ENCODE measurements at places on chromosomes 7 and 10. TPM values are rescaled to one million over a fixed set of nuclear protein-coding genes. Genes with fewer than 3 reads are reported as not detected.

NEURL1 gene
- 0.32 TPM for polyA plus RNA-seq

GHRHR gene
- not detected for polyA plus RNA-seq

GNAI1 gene
- 0.44 TPM for polyA plus RNA-seq

HOXA10 gene
- not detected for polyA plus RNA-seq

EMX2 gene
- polyA plus RNA-seq: not detected

FAM13C gene
- polyA plus RNA-seq: not detected

GRCh38 chr7:18495412-18496340, at the start of gene HDAC9:
Gene HDAC9 (plus strand): TSS chr7:18495749. CDS start chr7:18496303, 554 bp downstream.
- DNase-seq: peak; percentile 63

GRCh38 chr10:110664483-110665420, 20.6 kb downstream of the RBM20 start:
- no peak for DNase-seq

- no peak for DNase-seq
Measured at GRCh38 chr10:124010563-124011131, 82.8 kb downstream of the CHST15 start.

- DNase-seq: no peak
Measured at GRCh38 chr7:151896086-151896485, 19.2 kb upstream of the PRKAG2 start.

GRCh38 chr7:32259931-32260596, 189.9 kb upstream of the PDE1C start:
- no peak for DNase-seq

- no peak for DNase-seq
Measured at GRCh38 chr7:140212100-140212881, 35.5 kb upstream of the KDM7A start.

GRCh38 chr10:73110345-73110849, at the start of gene NUDT13:
Gene NUDT13 (plus strand): TSS chr10:73110455. CDS start chr10:73114366, 3,911 bp downstream.
- peak; percentile 57 for DNase-seq

DNA sequence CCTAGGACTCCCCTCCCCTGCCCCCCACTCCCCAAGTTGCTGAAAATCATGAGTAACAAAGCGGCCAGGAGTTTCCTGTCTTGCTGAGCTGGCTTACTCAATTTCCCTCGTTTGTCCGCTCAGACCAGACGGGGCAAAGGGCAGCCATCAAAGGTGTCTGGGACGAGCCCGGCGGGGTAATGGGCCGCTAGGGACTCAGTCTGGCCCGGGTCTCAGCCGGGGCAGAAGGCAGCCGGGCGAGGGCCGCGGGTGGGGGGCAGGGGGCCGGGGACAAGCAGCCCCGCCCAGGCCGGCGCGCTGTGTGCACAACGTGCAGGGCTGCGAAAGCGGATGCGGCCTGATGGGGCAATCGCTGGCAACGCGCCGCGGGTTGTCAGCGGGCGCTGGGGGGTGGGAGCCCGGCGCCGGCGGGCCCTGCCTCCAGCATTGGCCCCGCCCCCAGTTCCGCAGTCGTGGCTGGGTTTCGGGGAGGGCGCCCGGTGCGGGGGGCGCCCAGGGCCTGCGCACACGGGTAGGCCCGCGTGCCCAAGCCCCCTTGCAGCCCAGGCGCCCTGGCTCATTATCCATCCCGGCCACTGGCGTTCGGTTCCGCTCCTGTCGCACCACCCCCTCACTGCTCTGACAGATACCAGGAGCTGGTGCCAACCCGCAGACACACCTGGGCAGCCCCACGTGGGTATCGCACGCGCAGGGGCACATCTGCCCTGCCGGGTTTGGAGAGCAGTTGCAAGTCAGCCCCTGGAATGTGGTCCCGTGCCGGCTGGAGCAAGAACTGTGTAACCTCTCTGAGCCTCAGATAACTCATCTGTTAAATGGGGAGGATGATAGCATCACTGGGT, 35.1 kb downstream of the DNAJB12 start:
- DNase-seq: peak; percentile 90

DNA sequence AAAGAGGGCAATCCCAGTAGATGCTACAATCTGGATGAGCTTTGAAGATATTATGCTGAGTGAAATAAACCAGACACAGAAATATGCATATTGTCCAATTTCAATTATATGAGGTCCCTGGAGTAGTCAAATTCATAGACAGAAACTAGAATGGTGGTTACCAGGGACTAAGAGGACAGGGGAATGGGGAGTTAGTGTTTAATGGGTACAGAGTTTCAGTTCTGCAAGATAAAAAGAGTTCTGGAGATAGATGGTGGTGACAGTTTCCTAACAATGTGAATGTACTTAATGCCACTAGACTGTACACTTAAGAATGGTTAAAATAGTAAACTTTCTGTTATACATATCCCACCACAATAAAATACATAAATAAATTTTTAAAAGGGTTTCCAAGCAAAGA, 236.6 kb downstream of the ELMO1 start:
- DNase-seq: no peak

DNA sequence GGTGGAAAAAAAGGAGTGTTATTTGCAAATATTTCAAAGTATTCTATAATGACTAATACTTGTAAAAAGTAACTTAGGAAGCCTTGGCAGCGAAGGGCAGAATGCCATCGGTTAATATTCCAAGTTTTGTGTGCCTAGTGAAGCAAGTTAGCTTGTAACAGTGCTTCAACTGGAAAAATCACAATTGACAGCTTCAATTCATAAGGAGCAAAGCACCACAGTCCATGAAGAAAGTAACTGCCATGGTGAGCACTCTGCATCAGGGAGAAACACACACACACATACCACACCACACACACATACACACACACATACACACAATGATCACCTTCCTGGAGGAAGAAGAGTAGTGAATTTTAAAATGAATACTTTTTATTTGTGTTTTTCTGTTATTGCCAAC, 298.3 kb downstream of the CNTNAP2 start:
- no peak for DNase-seq

- no peak for DNase-seq
Measured at GRCh38 chr7:77537778-77538280, 734 bp downstream of the PTPN12 start.
